ENCODE measurements at places on chromosomes 2 and 18.

DNA sequence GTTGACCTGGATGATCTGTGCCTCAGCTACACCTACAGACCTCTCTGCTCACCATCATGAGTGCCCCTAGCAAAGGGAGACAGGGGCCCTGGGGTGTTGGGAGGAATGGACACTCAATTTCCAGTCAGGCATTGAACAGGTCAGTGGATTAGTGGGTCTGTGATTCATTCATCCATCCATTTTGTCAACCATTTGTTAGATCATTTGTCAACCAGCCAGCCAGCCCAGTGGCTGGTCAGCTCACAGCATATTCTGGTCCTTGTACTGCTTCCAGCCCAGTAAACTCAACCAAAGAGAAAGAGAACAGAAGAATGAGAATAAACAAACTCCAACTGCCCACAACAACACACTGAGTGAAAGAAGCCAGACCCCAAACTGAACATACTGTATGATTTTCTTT lies 4.6 kb upstream of the KLF11 start:
- DNase-seq, result no peak

DNA sequence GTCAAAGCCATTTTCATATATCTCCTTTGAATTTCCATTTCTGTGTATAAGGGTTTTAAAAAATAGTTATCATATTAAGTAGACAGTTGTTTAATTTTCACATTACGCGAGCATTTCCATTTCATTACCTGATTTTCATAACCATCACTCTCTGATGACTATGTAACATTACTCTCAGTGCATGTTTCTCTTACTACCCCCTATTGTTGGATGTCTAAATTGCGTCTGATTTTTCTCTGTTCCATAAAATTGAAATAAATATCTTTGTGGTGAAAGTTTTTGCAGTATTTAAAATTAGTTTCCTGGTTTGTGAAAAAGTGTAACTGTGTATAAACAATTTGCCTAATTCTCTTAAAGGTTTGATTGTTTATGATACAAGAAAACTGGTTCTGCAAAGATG lies 123.8 kb downstream of the MYO1B start:
- DNase-seq, result no peak

DNA sequence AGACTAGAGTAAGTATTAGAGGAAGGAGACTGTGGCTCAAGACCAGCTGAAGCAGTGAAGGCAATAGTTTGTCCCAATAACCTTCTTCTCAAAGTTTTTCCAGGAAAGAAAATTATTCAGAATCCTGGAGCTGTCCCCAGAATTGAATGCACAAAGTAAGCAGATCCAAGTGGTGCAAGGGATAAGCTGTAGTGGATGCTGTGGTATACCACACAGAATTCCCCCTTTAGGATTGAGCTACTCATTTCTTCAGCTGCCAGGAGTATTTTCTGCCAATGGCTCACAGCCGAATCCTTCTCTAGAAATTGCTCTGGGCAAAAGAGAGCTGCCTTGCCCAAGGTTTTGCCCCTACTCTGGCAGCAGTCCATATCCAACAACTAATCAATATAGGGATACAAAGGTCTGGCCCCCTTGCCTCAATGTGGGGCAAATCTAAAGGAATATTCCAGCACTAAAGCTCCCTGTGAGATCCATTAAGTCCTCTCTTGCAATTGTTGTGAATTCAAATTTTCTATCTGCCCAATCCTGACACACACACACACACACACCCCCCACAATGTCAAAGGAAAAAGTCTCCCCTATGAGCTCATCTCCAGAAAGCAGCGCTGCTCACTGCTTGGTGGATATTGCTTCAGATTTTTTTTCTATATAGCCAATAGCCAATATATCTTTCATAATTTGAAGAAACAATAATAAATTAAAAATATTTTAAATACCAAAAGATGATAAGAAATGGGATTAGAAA lies 18.4 kb upstream of the TCF7L1 start:
- no peak for DNase-seq

- DNase-seq, result no peak
Measured at GRCh38 chr18:28124131-28125029, 52.5 kb downstream of the CDH2 start.

- DNase-seq, result no peak
Measured at GRCh38 chr2:47499621-47500309, 96.8 kb downstream of the MSH2 start.

- DNase-seq, result no peak
Measured at GRCh38 chr2:100791294-100791935, 28.5 kb upstream of the NPAS2 start.

DNA sequence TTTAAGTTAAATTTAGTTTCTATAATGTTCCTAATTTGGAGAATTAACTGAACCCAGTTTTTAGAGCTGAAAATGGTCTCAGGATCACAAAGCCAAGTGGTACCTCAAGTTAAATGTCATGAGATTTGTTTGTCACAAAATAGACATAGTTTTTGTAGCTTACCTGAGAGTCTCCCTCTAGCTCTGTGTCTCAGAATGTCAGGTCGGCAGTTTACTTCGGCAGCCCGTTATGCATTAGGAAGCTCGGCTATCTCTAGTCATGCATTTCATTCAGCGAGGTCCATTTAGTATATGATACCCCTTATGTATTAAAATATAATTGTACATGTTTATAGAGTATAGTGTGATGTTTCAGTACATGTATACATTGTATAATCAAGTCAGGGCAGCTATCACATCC lies 155.6 kb downstream of the EML6 start:
- DNase-seq, result no peak

All from inflammatory macrophage treated with lipopolysaccharide for 4 hours (primary cell).